ENCODE measurements at places on chromosomes 7 and 10. TPM values are rescaled to one million over a fixed set of nuclear protein-coding genes. Genes with fewer than 3 reads are reported as not detected.

- DNase-seq: peak; percentile 38
These were observed 1.4 kb downstream of the NDUFB8 start for GRCh38 chr10:100528123-100528886.

DNA sequence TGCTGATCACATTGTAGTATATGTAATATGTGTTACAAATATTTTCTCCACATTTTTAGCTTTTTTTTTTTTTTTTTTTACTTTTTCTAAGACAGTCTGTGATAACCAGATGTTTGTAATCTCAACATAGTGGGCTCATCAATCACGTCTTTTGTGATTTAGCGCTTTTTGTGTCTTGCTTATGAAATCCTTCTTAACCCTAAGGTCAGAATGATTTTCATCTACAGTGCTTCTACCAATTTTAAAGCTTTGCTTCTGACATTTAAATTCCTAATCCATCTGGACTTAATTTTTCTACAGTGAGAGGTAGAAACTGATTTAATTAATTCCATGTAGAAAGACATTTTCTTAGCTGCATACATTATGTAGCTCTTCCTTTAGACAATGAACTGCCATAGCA, 626.4 kb downstream of the TNS3 start:
- DNase-seq: no peak

GRCh38 chr7:157904211-157904865, 567.5 kb downstream of the DNAJB6 start:
- DNase-seq: no peak

DNA sequence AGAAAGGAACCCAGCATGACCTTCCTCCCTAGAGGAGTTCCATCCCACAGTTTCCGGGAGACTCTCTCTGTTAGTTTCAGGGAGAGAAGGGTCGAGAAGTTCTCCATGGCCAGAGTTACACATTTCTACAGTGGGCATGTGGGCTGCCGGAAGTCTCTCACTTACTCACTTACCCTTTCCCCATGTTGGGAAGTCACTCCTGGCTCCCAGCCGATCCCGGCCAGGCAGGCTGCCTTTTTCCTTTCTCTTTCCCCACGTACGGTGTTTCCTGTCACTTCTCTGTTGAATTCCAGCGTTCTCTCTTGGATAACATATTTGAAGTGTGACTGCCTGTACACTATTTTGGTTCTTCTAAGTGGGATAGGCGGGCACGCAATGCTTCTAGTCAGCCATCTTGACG, 3.5 kb downstream of the TEX36 start:
- DNase-seq: no peak

FZD1 gene
- 1.0 TPM for total RNA-seq

All from activated T-cell treated with anti-CD3 and anti-CD28 coated beads, Interleukin-2, amount 50 U/mL, for 72 hours (primary cell).